GM13977 (cell line): ENCODE measurements at places on chromosomes 4 and X.

DNA sequence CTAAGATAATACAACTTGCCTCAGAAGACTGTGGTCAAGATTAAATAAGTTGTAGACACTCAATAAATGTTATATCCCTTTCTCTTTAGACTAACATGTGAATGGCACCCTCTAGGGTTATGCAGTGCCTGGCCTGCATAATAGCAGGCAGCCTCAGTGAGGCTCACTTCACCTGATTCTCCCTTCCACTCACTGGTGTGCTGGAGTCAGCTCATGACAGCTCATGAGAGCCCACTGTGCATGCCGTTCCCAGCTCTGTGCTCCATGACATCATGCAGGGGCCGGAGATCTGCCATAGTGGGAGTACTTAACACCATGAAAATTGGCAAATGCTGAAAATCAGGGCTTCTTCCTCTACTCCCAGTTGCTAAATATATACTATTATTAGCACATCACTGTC, 64.5 kb downstream of the TEC start:
- DNase-seq, result no peak

DNA sequence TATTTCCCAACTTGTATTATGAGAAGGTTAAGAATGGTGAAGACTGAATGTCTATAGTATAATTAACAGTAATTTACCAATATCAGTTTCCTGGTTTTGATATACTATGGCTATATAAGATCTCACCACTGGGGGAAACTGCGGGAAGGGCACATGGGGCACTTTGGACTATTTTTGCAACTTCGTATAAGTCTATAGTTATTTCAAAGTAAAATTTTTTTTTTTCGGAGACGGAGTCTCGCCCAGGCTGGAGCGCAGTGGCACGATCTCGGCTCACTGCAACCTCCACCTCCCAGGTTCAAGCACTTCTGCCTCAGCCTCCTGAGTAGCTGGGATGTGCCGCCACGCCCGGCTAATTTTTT, 46.1 kb downstream of the CXorf58 start:
- no peak for DNase-seq

- DNase-seq, result no peak
These were observed 23.0 kb downstream of the CDKL5 start for GRCh38 chrX:18448416-18448815.

DNA sequence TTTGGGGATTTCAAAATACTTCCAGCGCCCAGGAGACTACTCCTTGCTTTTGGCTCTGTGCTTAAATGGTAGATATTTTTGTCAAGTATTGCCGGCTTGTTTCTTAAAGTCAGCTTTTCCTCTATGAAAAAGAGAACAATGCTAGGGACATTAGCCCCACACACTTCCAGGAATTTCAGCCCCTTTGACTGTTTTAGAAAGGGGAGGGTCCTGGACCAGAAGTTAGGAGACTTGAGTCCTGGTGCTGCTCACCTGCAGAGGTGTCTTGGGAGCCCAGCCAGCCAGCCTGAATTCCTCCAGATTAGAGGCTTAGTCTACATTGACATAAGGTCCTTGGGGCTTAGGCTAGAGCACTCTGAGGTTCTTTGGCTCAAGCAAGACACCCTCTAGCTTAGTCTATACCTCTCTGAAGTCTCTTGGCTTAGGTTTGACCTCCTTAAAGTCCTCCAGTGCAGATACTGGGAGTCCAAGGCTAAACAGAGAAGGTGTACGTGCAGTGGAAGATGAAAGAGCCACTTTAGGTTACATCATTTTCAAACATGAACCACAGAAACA, 1.6 kb upstream of the SETD7 start:
- no peak for DNase-seq

DNA sequence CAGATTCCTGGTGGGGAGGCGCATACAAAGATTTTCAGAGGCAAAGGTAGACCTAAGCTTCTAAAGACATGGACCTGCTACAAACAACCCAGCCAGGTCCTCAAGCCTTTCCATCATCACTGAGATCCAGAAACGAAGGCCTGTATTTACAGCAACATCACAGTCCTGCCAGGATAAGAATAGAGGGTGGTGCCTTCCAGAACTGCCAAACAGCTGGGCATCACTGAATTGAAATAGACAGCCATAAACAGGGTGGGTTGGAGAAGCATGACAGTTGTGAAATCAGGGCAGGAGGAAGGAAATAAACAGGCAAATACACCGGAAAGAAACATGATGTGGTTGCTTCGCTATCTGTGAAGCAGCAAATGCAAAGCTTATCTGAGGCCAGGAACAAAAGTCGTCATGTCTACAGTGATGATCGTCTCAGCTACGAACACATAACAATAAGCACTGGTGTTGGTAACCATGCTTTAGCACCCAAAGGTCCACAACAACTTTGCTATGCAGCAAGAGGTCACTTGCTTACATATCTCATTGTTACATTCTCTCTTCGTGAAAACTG, 6.7 kb upstream of the TMEM154 start:
- DNase-seq, result no peak

DNA sequence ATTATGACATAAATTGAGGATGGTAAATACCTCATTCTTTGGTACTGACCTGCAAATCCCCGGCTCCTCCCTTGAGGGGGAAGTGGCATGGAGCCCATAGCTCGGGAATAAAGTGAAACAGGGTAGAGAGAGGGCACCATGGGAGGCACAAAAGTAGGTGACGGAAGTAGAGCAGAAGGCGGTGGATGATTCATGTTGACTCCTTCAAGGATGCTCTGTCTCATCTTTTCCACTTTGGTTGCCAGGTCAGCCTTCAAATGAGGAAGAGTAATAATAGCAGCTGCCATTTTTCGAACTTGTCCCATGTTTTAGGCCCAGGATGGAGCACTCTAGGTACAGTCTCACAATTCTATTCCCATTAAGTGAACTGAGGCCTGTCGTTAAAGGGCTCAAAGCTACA, 41.4 kb upstream of the PHF8 start:
- no peak for DNase-seq

- DNase-seq, result no peak
These were observed 99.1 kb downstream of the SNCA start for GRCh38 chr4:89737888-89738287.

DNA sequence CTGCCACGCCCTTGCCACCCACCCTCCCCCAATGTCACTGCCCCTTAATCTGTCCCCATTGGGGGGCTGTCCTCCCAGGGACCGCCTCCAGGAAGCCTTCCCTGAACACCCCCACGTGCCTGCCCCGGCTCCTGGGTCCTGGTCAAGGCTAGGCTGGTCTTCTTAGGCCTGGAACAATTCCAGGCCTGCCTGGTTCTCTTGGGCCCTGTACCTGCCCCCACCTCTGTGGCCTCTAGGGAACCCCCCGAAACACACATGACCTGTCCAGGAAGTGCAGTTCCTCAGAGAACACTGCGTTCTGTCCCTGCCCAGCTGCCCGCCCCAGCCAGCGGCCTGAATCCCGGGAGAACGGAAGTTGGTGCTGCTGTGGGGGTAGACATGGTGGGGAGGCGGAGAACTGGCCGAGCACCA, 5.1 kb downstream of the MXD4 start:
- DNase-seq, result no peak

DNA sequence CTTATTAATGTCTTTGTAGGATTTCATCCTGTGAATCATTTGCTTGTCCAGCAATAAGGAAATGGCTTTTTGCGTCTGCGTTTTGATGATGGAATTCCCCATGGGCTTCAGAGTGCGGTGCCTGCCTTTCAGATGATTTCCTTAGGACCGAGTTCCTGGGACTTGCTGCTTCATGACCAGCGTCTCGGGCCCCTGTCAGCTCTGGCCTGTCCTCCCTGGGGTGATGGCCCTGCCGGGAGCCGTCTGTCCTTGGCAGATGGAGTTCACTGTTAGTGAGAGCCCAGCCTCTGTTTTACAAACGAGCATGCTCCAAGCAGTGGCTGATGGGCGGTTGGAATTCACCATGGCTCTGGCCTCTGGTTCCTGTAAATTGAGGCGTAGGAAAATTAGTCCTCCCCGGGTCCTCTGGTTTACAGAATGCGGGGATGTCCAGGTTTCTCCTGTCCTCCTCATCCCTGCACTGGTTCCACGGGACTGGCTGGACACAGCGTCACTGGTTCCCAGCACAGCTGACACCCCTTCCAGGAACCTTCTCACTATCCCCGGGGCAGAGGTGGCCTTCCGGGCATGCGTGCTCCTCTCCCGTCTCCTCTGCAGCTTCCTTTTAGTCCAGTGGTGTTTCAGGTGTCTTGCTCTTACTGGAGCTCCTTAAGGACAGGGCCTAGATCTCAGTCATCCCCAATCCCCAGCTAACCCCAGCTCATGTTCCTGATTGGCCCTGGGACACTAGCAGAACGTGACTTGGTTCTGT, 34.9 kb downstream of the TBC1D14 start:
- DNase-seq, result no peak

DNA sequence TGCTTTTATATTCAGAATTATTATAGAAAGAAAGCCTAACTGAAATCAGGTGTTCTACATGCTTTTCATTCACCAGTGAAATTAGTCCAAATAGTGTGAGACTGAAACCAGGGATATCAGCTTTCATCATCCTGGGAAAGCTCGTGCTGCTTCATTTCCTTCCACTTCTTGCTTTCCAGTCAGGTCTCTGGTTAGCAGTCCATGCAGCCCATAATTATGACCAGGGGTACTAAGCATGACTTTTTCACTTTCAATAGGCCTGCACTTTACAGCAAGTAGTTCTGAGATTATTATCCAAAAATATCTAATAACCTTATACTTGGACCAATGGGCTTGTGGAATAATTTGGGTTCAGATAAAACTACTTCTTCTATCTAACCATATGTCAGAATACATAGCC, 673.2 kb upstream of the MAGEB2 start:
- no peak for DNase-seq

DNA sequence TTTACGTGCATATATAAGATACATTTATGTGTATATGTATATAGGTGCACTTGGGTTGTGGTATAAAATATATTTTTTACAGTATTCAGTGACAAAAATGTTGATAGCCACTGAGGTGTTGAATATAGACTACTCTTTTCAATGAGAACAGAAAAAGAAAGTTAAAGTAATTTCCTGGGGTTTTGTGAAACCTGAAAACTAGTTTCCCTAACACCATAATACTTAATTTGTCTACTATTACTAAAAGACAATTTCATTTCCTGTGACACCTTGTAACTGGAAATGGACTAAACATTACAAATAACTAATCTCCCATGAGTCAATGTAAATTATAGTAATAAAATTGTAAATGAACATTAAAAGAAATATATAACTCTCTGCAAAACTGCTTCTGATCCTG, 32.0 kb upstream of the MAP9 start:
- no peak for DNase-seq
